ENCODE measurements at places on chromosomes 3 and 15.
A peak's percentile ranks its signal among the peaks of the same experiment; 100 is the strongest.

- DNase-seq = no peak
These were observed 13.3 kb upstream of the SRPRB start for GRCh38 chr3:133792171-133792763.

DNA sequence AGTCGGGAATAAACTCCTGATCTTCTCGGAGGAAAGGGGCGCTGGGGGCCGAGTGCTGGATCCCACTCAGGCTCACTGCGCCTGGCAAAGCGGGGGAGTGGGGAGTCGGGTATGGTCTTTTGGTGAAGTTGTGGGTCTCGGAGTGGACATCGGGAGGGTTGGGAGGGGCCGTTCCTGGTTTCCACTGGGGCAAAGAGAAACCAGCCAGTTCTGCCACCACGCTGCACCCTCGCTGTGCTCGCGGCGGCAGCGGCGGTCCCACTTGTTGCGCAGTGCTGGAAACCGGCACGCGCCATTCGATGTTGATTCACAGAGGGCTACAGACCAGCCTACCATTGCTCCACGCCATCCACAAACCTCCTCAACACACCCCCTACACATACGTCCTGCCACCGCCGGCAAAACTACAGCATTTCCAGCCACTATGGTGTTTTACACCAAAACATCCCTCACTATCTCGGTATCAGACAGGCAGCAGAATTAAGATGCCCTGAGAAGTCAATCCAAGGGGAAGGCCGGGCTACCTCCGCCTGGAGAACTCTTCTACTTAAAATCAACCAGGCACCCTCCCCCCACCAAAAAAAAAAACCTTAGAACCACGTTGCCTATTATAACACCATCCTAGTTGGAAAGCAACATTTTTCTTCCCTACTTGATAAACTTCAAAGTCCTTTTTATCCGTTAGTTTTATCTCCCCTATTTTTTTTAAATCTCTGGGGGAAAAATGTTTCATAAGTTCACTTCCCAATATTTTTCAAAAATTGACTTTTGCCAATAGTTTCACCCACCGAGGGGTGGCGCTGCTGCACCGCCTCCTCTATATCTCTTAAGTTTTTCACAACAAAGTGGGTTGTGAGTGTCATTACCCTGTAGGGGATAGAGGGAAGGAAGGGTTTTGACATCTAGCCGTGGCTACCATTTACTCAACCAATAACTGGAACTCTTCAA is 3.6 kb downstream of the BCL6 start:
- DNase-seq = peak; percentile 29

- no peak for DNase-seq
These were observed 45.6 kb downstream of the DLEC1 start for GRCh38 chr3:38084334-38085310.

DNA sequence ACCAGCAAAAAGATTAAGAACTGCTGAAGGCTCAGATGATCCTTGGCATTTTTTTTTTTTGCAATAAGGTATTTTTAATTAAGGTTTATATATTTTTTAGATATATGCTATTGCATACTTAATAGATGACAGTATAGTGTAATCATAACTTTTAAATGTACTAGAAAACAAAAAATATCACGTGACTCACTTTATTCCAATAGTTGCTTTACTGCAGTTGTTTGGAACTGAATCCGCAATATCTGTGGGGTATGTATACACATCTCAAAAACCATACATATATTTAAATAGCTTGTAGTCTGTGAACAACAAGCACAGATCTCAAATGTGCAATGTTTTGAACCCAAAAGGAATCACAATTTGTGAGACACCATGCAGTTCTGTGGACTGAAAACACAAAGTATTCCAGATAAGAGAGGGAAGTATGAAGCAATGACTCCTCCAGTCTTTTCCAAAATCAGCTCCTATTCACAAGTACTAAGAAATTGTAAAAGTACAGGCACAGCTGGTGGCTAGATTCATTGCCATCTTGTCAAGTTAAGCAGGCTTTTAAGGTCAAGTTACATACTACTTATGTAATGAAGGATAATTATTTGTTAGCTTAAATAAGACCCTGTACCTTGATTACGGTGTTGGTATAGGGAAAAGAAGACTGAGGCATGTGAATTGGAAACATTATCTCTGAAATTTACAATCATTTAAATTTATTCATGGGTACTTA is 331.1 kb downstream of the TBC1D5 start:
- no peak for DNase-seq

DNA sequence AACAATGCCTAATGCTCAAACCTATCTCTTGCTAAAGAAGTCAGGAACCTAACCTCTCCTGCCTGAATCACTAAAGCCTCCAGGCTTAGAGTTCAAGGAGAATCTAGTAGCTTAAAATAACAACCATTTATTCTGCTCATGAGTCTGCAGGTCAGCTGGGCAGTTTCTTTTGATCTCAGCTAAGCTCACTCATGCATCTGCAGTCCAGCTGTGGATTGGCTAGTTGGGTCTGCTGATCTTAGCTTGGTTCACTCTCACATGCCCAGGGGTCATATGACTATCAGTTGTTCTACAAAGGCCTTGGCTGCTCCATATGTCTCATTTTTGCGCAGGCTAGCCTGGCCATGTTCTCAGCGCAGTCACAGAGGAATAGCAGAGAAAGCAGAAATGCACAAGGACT is 109.2 kb upstream of the STT3B start:
- DNase-seq = no peak

DNA sequence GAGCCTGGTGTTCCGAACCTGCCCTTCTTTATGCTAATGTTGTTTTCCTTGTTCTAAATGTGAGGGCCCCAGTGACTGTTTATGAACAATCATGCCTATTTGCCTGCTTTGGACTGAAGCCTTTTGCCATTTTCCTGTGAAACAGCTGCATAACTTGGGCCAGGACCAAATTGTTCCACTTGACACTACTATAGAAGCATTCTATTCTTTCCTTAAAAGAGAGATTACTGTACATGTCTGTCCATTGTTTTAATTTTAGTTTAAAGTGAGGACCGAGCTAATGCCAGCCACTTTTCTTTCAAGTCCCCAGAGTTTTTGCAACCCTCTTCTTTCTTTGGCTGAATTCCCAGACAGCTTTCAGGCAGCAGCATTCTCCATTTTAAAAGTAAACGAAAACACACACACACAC is 980.3 kb downstream of the CADM2 start:
- no peak for DNase-seq

DNA sequence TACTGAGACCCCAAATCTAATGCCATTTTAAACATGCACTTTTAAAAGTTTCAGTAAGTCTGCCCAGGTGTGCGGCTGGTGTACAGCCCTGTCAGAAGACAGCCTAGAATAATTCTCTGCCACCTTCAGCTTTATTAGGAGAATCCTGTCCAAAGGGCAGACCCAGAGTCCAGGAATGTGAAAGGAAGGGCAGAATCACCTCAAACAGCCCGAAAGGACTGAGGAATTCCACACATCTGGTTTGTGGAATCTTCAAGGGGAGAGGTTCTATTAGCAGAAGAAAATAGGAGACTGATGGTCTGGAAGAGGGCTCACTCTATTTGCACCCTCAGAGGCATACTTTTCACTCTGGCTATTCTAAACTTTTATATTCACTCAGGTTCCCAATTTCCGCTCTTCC is 46.6 kb downstream of the TYRO3 start:
- DNase-seq = no peak
